Thymus (tissue), 14 donors: ENCODE measurements at places on chromosomes 11 and 22. TPM values are rescaled to one million over a fixed set of nuclear protein-coding genes. Genes with fewer than 3 reads are reported as not detected.

OR10A6 gene
- 0.05 TPM for polyA plus RNA-seq

OR4A16 gene
- 0.07 TPM for polyA plus RNA-seq

P2RX6 gene
- 0.87 TPM for polyA plus RNA-seq

TCN1 gene
- 1.4 TPM for polyA plus RNA-seq

ARHGAP20 gene
- polyA plus RNA-seq = 1.3 TPM

CHRM4 gene
- 0.23 TPM for polyA plus RNA-seq

ANGPTL5 gene
- 0.16 TPM for polyA plus RNA-seq

EWSR1 gene
- polyA plus RNA-seq = 175 TPM

SYT7 gene
- 1.3 TPM for polyA plus RNA-seq

DDX6 gene
- 54.4 TPM for polyA plus RNA-seq

NTM gene
- 0.18 TPM for polyA plus RNA-seq

LDHAL6A gene
- 0.07 TPM for polyA plus RNA-seq

RNF121 gene
- polyA plus RNA-seq = 10.3 TPM

TPH1 gene
- 0.75 TPM for polyA plus RNA-seq

PIWIL4 gene
- polyA plus RNA-seq = 10.9 TPM

MRGPRX3 gene
- 0.05 TPM for polyA plus RNA-seq

ZP1 gene
- polyA plus RNA-seq = 1.5 TPM

KCNJ11 gene
- 0.32 TPM for polyA plus RNA-seq

YAP1 gene
- polyA plus RNA-seq = 27.9 TPM

CERK gene
- polyA plus RNA-seq = 47.1 TPM

RBMXL2 gene
- polyA plus RNA-seq = 0.25 TPM

APOL4 gene
- polyA plus RNA-seq = 53.0 TPM

SLN gene
- polyA plus RNA-seq = 8.7 TPM

XRRA1 gene
- polyA plus RNA-seq = 5.2 TPM

MS4A14 gene
- 1.1 TPM for polyA plus RNA-seq

KCNQ1OT1 gene
- 0.09 TPM for polyA plus RNA-seq

C22orf23 gene
- polyA plus RNA-seq = 0.34 TPM

GRAMD1B gene
- 4.8 TPM for polyA plus RNA-seq

CRYBB2 gene
- polyA plus RNA-seq = 0.68 TPM

ST14 gene
- polyA plus RNA-seq = 28.6 TPM

DNAJB7 gene
- polyA plus RNA-seq = not detected

TSSK2 gene
- 0.09 TPM for polyA plus RNA-seq

PPP2R1B gene
- 10.5 TPM for polyA plus RNA-seq

SAA1 gene
- polyA plus RNA-seq = 1,843 TPM

OR52I1 gene
- 0.02 TPM for polyA plus RNA-seq

SLC25A18 gene
- polyA plus RNA-seq = 1.8 TPM

CCDC34 gene
- 6.6 TPM for polyA plus RNA-seq

OR6T1 gene
- polyA plus RNA-seq = not detected

AHNAK gene
- 35.8 TPM for polyA plus RNA-seq

DKK3 gene
- 12.8 TPM for polyA plus RNA-seq

POLR2F gene
- polyA plus RNA-seq = 82.4 TPM

MEI1 gene
- 14.7 TPM for polyA plus RNA-seq

MAPK8IP2 gene
- 0.96 TPM for polyA plus RNA-seq
